Omental fat pad (tissue), 4 donors: ENCODE measurements at places on chromosomes 3 and 15. TPM values are rescaled to one million over a fixed set of nuclear protein-coding genes. Genes with fewer than 3 reads are reported as not detected.

DNA sequence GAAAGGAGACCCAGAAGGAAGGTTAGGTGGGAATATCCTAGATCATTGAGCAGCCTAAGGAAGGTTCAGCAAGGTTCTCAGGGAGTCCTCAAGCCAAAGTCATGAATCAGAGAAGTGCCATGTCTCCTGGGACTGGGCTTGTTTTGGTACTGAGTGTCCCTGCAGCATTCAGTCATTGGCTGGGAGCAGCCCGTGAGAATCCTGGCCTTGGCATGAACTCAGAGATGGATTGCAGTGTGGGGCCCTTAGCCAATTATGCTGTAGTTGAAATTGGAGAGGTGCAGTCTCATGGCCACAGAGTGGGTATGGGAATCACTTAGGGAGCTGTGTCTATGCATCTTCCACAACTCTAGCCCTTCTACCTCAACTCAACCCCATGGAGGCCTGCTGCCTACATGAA lies 17.0 kb upstream of the PPM1L start:
- no peak for DNase-seq

- no peak for DNase-seq
Observed at GRCh38 chr15:25838191-25838870, 24.8 kb downstream of the ATP10A start.

SNRPN gene
- total RNA-seq, result 69.4 TPM

DNA sequence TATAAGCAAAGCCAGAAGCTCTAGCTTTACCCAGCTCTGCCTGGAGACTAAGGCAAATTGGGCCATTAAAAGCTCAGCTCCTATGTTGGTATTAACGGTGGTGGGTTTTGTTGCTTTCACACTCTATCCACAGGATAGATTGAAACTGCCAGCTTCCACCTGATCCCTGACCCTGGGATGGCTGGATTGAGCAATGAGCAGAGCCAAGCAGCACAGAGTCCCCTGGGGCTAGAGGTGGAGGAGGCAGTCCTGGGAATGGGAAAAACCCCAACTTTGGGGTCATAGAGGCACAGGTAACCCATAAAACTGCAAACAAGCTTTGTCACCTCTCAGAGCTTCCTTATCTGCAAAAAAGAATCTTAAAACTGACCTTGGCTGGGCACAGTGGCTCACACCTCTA lies 6.6 kb downstream of the RHO start:
- no peak for DNase-seq

SLC7A14 gene
- total RNA-seq, result under 0.01 TPM

GRCh38 chr15:41511331-41511898 lies 2.2 kb downstream of the LTK start:
- DNase-seq, result no peak

DNA sequence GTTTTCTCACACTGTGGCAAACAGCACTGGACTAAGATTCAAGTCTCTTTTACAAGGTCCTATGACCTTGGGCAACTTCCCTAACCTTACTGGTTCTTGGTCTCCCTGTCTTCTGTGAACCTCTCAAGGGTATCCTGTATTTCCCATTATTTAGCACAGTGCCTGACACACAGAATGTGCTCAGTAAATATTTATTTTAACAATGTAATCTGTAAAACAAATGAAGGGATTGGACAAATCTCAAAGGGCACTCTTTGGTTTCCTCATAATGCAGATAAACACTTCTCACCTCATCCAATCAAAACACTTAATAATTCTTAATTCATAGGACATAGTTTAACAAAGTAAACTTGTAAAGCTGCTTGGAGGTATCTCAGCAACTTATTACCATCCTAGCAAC lies 12.8 kb downstream of the NUDT16 start:
- no peak for DNase-seq

- no peak for DNase-seq
Observed at GRCh38 chr3:32420126-32421038, 28.7 kb downstream of the CMTM7 start.

DNA sequence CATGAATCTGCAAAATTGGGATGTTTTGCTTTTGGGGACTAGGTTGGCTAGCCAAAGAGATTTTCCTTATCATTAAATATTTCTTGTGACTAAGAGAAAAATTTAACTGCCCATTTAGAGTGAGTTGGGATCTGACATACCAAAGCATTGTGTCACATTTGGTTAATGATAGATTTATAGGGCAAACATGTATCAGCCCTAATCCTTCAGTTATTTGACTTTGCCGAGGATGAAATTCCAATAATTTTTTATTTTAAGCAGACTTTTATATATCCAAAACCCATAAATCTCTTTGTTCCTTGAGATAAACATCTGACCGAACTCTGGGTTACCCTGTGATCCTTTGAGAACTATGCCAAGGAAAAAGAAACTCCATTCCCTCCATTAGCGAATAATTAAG lies 218.9 kb downstream of the CDIN1 start:
- no peak for DNase-seq

- DNase-seq, result no peak
Observed at GRCh38 chr3:43909149-43909548, 218.4 kb downstream of the ABHD5 start.

FAN1 gene
- 18.1 TPM for total RNA-seq

DNA sequence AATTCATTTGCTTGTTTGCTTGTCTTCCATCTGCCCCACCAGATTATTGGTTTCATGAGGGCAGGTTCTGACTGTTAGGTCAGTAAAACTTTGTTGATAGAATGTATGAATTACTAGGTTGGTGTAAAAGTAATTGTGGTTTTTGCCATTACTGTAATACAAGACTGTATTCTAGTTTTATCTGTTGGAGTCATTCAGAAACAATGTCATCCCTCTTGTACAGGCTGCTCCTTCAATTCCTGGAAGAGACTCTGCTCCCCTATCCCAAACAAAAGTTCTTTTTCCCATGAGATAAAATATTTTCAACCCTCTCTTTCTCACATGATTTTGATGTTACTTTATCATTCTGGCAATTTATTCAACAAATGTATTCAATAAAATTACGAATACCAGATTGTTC lies 115.0 kb downstream of the CHST2 start:
- DNase-seq, result no peak

DNA sequence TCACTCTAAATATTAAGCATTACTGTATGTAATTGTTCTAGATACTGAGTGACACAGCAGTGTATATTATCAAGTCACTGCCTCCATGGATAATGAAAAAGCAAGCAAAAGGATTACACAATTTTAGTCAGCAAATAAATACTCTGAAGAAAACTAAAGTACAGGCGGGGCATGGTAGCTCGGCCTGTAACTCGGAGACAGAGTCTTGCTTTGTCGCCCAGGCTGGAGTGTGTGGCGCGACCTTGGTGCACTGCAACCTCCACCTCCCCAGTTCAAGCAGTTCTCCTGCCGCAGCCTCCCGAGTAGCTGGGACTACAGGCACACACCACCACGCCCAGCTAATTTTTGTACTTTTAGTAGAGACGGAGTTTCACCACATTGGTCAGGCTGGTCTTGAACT lies 32.7 kb downstream of the RBM6 start:
- no peak for DNase-seq

GRCh38 chr15:73357999-73358665 lies 10.6 kb downstream of the HCN4 start:
- no peak for DNase-seq

DNA sequence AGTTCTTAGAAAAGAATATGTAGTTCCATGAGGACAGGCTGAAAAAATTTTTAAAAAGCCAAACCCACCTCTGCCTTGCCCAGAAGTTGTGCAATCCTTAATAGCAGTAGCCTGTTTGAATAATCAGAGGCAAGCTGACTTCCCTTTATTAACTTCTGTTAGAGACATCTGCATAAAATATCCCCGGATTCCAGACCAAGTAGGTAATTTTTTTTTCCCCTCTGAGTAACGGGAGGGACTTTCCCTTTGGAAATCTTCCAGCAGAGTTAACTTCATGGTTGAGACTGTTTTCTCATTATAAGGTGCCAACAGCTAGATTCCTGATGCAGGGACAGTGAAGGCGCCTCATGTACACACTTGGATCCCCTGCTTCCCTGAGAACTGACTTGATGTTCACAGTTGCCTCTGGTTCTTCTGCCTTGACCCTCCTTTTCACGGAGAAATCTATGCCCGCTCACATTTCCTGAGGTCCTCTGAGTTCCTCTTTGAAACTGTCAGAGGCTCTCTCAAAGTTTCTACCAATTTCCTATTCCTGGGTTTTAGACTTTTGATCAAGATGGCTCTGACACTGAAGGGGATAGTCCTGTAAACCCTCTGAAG lies 227.6 kb upstream of the BHLHE40 start:
- no peak for DNase-seq

ANKRD63 gene
- not detected for total RNA-seq

GRCh38 chr3:48697952-48698351 lies 12.2 kb upstream of the NCKIPSD start:
- DNase-seq, result no peak

DNA sequence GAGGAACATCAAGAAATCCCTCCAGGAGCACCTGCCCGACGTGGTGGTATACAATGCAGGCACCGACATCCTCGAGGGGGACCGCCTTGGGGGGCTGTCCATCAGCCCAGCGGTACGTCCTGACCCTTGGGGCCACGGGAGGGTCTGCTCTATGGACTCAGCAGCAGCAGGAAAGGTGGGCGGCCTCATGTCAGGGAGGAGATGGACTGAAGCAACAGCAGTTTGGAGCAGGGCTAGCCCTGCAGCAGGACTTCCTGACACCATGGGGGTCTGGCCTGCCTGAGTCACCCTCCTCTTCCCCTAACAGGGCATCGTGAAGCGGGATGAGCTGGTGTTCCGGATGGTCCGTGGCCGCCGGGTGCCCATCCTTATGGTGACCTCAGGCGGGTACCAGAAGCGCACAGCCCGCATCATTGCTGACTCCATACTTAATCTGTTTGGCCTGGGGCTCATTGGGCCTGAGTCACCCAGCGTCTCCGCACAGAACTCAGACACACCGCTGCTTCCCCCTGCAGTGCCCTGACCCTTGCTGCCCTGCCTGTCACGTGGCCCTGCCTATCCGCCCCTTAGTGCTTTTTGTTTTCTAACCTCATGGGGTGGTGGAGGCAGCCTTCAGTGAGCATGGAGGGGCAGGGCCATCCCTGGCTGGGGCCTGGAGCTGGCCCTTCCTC lies 24.2 kb downstream of the HDAC11 start:
- no peak for DNase-seq

- no peak for DNase-seq
Observed at GRCh38 chr3:99757966-99758365, 59.7 kb upstream of the CMSS1 start.

SERPINI1 gene
- 4.7 TPM for total RNA-seq

DNA sequence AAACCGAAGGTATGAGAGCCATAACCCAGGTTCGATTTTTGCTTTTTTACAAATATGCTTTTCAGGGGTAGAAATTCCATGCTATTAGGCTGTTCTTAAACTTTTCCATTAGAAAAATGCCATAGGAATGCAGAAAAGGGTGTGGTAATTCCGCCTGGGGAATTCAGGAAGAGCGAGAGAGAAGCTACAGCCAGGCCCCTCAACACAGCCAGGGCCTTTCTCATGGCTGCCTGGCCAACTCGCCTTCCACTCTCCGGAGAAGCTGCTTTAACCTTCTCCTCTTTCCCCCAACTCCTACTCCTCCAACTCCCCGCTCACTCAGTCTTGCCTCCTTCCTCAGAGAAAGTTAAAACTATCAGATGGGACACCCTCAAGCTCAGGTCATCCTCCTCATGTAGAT lies 9.1 kb upstream of the TICRR start:
- no peak for DNase-seq

- DNase-seq, result peak; percentile 20
Observed at GRCh38 chr15:31280046-31280830, 46.4 kb upstream of the KLF13 start.

DNA sequence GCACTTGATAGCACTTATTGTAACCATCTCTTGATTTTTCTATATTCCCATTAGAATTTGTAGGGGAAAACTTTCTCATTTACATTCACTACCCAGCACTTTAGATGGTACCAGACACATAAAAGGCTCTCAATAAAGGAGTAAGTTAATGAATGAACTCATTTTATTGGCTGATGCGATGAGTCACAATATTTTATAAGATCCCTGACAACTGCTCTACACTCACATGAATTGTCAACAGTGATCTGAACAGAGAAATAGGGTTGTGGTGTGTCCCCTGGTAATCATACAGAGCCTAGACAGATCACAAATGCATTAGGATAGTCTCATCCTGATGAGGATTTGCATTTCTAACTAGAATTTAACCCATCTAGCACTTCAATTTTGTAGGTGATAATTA lies 567.6 kb upstream of the ARPP21 start:
- DNase-seq, result no peak

- DNase-seq, result no peak
Observed at GRCh38 chr3:107543666-107544065, 20.9 kb downstream of the BBX start.

GRCh38 chr3:46470831-46471230 lies 6.1 kb upstream of the LTF start:
- no peak for DNase-seq

DNA sequence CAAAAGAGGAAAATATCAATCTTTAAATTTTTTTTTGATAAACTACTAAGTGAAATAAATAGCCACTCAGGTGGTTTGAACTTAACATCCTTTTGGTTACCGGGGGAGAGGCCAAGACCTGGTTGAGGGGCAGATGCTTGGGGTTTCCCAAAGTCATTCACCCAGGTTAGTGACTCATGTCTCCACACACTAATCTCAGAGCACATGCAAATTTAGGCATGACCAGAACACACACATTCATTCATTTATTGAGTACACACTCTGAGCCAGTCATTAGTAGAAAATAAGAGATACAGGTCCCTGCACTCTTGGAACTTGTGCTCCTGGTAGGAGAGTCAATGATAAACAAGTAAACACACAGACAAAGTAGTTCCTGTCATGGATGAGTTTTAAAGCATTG lies 7.3 kb downstream of the ILDR1 start:
- DNase-seq, result no peak

DNA sequence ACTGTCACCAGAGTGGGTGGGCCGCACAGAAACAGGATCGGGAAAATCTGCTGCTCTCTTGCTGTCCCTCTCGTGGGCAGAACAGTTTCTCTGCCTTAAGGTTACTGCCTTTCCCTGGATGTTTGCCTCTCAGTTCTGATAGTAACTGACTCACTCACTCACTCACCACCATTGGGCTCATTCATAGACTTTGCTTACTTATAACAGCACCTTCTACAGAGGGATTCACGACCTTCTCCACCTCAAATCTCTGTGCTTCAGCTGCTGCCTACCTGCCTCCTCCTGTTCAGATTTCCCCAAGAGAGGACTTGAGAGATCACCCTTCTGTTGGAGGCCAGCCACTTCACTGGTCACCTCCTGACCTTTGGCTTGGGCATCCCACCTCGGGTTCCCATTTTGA lies 147.7 kb upstream of the ICE2 start:
- DNase-seq, result no peak

- no peak for DNase-seq
Observed at GRCh38 chr15:95377258-95377852, 953.1 kb upstream of the NR2F2 start.

- no peak for DNase-seq
Observed at GRCh38 chr15:81386947-81387346, 12.9 kb upstream of the TMC3 start.
